ENCODE measurements at places on chromosomes 1 and 21. TPM values are rescaled to one million over a fixed set of nuclear protein-coding genes. Genes with fewer than 3 reads are reported as not detected.

- H3K36me3 ChIP-seq, result no peaks in the 10 kb centered on the region
- no peak overlapping the region for H3K4me3 ChIP-seq
- H3K4me1 ChIP-seq, result peaks cover 2% of the 10 kb centered on the region
- no peak overlapping the region for H3K27ac ChIP-seq
- H3K27me3 ChIP-seq, result peaks cover 7% of the 10 kb centered on the region
These were observed 479.8 kb upstream of the VAMP3 start for GRCh38 chr1:7290971-7291970.

DNA sequence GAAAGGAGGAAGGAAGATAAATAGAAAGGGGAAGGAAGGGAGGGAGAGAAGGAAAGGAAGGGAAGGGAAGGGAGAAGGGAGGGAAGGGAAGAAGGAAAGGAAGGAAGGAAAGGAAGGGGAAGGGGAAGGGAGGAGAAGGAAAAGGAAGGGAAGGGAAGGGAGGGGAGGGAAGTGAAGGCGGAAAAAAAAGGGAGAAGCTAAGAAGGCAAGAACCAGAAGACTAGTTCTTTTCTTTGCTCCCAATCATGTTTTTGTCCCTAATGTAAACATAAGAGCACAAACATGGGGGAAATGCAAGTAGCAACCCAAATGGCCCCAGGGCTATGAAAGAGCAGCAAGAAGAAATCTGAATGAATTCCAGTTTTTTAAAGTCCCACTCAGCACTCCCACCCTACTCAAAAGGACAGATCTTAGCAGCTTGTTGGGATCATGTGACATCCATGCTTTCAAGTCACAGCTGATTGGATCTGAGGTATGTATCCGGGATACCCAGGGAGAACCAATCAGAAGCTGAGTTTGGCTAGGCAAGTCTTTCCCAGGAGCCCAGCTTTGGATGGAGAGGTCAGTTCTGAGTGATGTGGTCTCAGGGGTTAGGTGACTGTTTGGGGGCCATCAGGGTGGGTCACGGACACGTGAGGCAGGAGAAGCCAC, 24.2 kb upstream of the FHAD1 start:
- H3K27me3 ChIP-seq, result peaks cover 21% of the 10 kb centered on the region
- peaks cover 2% of the 10 kb centered on the region for H3K4me1 ChIP-seq

- H3K27me3 ChIP-seq, result no peaks in the 10 kb centered on the region
- H3K4me3 ChIP-seq, result no peak overlapping the region
- H3K36me3 ChIP-seq, result peaks cover 17% of the 10 kb centered on the region
- H3K27ac ChIP-seq, result no peak overlapping the region
- no peak for DNase-seq
These were observed 169.2 kb downstream of the PGBD5 start for GRCh38 chr1:230256896-230257295.

Gene LCE2C
- not detected for total RNA-seq

Gene NUAK2
- 13.0 TPM for total RNA-seq

Gene SPRR2F
- not detected for total RNA-seq

Measured in activated naive CD8-positive, alpha-beta T cell treated with anti-CD3 and anti-CD28 coated beads, Interleukin-2, amount 10 ng/mL, durations not matched to agents 7 days and 5 days (primary cell).